Kidney epithelial cell (primary cell): ENCODE measurements at places on chromosomes 3 and 15.
A peak's percentile ranks its signal among the peaks of the same experiment; 100 is the strongest.

- no peak for DNase-seq
Observed at GRCh38 chr15:68098465-68098864, 44.4 kb downstream of the PIAS1 start.

DNA sequence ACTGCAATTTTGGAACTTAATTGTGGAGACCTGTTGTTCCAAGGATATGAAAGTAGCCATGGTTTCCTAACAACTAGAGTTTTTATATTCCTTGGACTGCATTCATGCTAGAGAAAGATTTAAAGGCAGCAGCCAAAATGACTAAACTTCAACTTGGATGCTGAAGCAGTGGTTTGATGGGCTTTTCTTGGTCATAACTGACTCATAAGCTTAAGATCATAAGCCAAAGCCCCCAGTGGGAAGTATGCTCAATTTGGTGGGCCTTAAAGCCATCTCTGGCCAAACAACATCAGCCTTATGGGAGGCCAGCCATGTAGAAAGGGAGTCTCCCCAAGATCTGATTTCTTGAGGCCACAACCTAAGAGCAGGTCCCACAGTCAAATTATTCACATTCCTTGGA is 80.2 kb downstream of the ZNF280D start:
- no peak for DNase-seq

DNA sequence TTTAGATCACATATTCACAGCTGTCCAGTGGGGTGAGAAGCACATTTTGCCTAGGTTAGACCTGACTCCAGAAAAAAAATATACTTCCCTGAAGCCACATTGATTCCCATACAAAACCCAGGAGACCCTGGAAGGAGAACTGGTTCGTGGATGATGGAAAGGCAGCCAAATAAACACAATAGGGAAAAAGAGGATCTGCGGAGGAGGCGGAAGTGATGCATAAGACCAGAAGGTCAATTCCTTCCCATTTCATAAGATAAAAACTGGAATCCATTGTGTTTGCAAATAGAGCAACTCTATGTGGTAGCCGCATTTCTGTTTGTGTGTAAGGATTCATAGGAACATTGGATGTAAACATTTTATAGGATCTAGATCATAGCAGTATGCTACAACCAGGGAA is 781.9 kb upstream of the GRM7 start:
- no peak for DNase-seq

DNA sequence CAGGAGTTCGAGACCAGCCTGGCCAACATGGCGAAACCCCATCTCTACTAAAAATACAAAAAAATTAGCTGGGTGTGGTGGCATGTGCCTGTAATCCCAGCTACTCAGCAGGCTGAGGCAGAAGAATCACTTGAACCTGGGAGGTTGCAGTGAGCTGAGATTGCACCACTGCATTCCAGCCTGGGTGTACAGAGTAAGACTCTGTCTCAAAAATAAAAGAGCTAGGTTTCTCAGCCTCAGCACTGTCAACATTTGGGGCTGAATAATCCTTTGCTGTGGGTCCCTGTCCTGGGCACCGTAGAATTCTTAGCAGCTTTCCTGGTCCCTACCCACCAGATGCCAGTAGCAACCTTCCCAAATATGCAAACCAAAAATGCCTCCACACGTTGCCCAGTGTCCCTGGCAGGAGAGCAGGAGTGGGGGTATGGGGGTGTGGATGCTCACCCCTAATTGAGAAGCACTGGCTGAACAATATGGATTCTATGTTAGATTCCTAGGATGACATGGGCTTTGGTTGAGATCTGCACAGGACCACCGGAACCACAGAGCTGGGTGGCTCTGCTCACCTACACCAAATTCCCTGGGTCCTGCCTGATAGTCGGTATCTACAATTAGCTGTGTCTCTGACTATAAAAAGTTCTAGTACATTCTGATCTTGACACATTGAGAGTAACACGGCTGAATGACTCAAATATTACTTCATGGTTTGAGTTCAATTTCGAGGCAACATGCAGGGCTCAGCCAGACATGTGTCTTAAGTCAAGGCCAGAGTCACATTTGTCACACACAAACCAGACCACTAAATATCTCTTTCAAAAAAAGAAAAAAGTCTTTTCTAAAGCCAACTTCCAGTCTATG is 577.0 kb upstream of the MDFIC2 start:
- no peak for DNase-seq

DNA sequence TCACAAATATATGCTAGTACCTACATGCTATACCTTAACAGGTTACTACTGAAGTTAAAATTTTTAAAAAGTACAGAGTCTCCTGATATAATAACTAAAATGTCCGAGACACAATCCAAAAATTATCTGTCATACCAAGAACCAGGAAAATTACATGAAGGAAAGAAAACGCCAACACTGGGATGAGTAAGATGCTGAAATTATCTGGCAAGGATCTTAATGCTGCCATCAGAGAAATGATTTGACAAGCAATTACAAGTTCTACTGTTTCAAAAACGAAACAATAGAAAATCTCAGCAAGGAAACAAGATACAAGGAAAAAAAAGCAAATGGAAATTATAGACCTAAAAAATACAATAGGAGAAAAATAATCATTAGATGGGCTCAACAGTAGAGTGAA is 92.5 kb downstream of the UBE3A start:
- no peak for DNase-seq

DNA sequence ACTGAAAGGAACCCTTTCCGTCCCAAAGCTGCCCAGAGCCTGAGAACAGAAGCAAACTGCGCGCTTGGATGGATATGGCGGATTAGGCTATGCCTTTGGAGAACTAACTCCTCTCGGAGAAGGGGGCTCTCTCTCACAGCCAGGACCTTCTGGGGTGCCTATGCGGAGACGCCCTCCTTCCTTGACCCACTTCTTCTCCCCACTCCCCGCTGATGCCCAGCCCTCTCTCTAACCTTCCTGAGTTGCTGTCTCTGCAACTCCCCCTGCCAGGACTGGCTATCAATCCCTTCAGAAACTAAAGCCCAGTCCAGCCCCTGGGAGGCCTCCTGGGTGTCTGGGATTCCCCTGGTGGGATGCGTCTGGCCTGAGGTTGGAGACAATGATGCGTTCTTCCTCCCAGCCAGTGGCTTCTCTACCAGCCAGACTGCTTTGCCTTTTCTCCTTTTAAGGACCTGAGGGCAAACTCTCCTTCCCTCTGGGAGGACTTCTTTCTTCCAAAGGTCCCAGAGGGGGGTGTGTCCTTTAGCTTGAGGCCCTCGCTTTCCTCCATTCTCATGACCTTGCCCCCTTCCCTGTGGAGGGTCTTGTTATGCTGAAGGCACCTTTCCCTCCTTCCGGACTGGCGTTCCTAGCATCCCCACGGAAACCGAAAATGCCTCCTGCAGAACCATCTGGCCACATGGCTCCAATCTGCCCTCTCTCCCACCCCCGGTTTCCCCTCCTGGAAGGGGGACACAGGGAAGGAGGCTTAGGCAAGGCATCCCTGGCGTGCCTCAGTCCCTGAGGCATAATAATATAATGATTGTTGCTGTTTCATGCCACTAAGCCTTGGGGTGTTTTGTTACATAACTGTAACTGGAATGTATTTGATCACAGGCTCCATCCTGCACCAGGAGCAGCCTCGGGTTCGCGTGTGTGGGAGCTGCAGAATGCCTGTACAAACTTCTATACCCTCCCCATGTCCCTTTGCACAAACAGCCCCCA is 63.4 kb upstream of the C15orf39 start:
- no peak for DNase-seq

GRCh38 chr3:71974786-71975185 is 189.8 kb upstream of the PROK2 start:
- no peak for DNase-seq

GRCh38 chr15:71392861-71393283 is 277.6 kb downstream of the THSD4 start:
- DNase-seq = no peak

DNA sequence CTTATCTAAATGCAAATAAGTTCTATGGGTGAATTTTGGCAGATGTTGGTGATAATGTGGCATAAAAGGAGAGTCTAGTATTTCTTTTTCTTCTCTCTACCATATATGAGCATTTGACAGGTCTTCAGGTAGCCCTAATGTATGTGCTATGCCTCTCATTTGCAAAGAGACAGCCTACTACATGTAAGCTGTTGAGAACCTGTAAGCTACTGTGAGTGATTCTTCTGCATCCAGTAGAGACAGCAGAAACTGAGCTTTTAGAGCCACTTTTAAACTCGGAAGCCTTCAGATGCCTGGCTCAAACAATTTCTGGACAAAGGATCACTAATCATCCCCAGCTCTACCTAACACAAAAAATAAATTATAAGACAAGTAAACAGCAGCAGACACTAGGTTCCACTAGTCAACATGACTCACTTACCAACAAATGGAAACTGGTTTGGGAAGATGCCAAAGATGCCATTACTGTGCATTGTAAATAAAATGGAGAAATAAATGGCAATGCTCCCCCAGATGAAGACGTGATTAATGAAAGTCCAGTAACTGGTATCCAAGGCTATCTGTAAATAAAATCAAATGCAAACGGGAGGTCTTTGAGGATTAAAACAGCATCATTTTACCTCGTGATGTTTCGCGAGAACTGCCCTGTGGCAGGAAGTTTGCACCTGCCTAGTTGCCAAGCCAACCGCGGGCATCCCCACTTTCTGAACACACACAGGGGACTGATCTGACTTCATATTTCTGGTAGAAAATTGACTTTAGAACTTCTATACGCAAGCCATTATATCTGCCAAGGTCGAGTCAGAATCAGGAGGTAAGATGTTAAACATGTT is 245.3 kb downstream of the DTWD1 start:
- no peak for DNase-seq

GRCh38 chr3:100265016-100265415 is 4.2 kb downstream of the TBC1D23 start:
- DNase-seq = no peak

DNA sequence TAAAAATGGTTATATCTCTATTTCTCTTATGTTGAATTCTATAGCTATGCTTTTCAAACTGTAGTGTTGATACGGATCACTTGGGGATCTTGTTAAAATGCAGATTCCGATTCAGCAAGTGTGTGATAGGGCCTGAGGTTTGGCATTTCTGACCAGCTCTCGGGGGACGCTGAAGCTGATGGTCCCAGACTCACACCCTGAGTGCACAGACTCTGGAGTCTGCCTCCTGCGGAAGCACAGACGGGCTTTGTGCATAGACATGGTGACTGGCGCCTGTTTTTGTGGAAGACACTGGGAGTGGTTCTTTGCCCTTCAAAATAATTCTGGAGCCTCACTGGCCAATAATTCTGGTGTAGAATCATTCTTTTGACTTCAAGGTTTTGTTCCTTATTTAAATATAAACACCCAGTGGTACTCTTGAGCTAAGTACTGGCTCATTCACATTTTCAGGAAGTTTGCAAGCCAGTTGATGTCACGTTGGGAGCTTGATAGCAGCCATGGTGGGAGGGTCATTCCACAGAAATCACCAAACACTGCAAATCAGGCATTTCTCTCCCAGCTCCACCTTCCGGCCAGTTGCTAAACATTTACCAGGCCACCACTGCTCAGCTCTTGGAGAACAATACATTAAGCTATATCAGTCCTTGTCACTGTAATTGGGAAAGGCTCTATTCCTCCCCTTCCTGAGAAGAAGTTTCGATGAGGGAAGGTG is 19.2 kb downstream of the CLDN11 start:
- no peak for DNase-seq

DNA sequence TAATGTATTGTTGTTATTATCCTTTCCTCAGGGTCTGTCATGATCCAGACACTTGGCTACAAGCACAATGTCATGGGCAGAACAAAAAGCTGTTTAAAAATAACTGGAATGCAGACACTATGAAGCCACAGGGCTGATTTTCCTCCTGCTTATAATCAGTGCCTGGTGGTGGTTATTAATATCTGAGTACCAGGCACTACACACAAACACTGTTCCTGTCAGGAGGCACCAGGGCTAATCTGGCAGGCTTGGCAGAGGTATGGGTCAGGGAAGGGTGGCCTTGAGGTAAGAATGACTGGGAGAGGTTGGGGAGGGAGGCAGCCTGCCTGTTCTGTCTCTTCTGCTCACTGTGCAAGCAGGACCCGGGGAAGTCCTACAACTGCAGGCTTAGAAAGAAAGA is 67.2 kb downstream of the WDR76 start:
- no peak for DNase-seq

DNA sequence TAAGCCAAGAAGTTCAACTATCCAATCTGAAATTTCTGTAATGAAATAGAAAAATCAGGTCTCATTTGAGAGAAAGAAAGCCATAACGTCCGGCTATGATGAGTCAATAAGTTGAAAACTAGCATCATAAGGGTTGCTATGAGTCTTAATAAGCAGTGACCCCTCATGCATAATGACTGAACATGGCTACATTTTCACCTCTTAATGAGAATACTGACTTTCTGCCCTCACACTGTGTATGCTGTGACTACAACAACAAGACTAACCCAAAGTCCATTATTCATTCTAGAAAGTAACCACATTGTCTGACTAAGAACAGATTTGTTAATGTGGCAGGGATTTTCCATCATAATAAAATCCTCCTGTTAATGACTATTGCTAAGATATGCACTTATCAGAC is 884.0 kb upstream of the CADM2 start:
- peak; percentile 26 for DNase-seq

DNA sequence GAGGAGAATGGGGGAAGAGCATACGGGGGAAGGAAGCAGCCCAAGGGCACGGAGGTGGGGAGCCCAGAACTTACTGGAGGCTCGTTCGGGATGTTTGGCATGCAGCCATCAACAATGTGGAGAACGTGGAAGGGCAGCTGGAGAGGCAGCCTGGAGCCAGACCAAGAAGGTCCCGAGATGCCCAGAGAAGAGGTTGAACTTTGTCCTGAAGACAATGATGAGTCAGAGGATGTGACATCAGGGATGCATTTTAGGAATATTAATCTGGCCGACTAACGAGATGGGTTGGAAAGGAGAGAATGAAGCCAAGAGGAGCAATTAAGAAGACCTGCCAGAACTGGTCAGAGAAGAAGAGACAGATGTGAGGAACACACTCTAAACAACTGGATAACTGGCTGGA is 98.2 kb downstream of the SRGAP3 start:
- no peak for DNase-seq

DNA sequence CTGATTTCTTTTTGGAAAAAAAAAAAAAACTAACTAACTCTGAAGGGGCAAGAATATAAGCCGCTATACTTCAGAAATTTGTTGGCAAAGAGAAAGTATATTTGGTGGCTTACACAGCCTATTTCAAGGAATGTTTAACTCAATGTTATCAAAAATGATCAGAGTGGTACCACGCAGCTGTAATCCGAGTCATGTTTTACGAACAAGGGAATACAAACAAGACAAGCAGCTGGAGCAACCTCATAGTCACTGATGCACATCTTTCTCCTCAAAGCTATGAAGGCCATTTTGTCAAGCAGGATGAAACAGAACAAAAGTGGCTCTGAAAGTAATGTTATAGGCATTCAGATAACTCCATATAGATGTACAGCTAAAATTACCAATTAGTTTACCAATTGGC is 81.2 kb downstream of the SCAPER start:
- DNase-seq = peak; percentile 10

- DNase-seq = no peak
Observed at GRCh38 chr3:85495602-85496001, 536.8 kb downstream of the CADM2 start.

GRCh38 chr3:181892848-181893247 is 181.1 kb downstream of the SOX2 start:
- no peak for DNase-seq
